HFFc6 (cell line): ENCODE measurements at places on chromosomes 7 and 10.
A peak's percentile ranks its signal among the peaks of the same experiment; 100 is the strongest.

GRCh38 chr7:66344166-66344565 is 139.0 kb downstream of the TPST1 start:
- DNase-seq: no peak

- no peak for DNase-seq
These were observed 3.0 kb downstream of the CLDN15 start for GRCh38 chr7:101234636-101235035.

DNA sequence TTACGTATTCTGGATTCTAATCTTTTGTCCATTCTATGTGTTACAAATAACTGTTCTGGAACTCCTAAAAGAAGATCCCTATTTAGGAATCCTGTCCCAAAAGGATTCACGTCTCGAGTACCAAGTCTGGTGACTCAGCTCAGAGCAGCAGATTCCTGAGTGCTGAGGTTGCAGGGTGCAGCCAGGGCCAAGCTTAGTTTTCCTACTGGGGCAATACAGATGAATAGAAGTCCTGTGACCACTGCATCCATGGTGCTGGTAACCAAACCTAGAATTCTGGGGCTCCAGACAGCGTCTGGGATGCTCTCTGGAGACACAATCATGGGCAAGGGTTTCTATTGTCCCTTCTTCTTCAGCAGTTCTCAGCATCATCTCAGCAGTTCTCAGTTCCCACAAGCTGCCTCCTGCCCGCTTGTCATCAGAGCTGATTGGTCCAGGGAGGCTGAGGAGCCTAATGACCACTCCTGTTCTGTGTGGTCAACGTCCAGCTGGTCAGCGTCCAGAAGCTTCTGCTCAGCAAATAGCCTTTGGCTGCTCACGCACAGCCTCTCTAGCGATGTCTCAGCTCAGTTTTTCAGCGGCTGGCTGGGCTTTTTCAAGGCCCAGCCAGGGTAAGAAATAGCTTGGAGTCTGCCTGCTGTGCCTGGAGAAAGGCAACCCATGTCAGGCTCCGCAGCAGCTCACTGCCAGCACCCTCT is 50.4 kb upstream of the C7orf33 start:
- DNase-seq: peak; percentile 68

DNA sequence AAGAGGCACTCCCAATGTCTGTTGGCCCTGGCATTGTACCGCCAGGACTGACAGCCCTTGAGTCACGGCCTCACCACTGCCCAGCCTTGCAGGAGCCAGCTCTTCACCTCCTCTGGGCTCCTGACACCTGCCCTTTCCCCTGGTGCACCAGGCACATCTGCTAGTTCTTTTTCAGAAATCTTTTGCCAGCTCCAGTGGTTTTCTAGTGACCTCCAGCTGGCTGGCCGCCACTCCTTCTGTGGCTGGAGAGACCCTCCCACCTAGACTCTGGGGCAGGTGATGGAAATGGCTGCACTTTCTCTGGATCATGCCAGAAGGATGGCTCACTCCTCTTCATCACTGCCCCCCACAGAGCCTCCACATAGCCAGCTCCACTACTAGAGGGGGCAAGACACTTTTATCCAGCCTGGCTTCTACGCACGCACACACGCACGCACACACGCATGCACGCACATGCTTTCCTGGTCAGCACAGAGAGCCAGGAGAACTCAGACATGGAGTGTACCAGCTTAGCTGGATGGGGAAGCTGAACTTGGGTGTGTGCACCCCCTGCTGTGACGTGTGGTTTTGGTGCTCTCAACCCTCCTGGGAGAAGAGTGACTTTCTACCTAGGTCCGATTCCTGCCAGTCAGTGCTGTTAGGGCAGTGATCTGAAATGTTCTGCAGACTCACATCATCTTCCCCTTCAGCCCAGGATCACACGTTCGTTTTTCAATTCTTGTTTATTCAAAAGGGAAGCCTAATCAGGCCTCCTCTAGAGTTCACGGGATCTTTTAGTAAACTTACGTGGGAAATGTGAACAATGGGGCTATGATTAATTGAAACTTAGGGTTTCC is 222.0 kb downstream of the PRPF18 start:
- DNase-seq: no peak

DNA sequence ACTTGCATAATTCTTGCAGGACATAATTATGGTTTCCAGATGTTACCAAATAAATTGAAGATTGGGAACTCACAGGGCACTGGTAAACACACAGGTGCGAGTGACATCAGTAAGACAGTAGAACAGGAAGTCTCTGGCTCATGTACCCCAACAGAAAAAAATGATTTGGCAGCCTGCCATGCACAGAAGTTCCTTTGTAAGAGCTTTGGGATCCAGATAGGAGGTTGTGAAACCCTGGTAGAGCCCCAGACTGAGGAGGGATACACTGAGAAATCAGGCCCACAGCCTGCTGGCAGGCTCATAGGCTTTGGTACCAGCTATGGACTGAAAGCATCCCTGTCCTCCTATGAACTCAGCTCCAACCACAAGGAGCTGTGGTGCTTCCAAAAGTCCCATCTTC is 118.0 kb downstream of the COBL start:
- no peak for DNase-seq

DNA sequence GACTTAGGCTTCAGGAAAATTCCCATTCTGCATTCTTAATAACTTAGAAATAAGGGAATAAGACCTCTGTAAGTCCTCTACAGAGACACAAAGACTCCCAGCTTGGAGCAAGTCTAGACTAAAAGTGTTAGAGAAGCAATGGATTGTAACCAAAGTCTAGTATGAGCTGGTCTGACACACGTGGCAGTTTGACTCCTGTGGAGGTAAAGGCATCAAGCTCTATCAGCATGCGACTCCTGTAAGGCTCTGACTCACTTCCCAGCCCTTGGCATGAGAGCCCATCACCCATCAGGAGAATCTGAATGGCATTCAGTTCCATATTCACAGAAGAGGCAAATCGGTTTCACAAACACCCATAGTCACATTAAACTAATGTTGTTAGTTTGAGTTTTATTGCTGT is 4.4 kb upstream of the VSTM4 start:
- DNase-seq: no peak

- DNase-seq: no peak
These were observed 7.3 kb upstream of the OR2A2 start for GRCh38 chr7:144102041-144102440.

DNA sequence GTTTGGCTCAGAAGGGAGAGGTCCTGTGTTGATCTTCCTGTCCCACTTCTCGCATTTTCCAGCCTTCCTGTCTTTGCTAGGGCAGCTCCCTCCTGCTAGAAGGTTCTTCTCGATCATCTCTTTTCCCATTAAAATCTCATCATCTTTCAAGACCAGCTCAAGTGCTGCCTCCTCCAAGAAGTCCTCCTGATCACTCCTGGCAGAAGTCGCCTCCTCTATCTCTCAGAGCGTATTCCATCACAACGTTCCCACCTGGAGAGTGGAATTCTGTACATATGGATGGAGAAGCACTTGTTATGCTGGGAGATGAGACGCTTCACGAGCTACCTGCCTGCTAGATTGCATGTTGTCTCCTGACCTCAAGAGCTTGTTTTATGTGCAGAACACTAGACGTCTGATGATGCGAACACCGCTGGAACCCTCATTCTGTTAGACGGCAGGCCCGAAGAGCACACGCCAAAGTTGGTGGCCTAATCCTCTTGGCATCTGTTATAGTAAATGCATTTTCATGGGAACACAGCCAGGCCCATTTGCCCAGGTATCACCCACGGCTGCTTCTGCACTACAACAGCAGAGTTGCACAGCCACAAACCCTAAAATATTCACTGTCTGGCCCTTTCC is 68.0 kb upstream of the INSIG1 start:
- DNase-seq: no peak

DNA sequence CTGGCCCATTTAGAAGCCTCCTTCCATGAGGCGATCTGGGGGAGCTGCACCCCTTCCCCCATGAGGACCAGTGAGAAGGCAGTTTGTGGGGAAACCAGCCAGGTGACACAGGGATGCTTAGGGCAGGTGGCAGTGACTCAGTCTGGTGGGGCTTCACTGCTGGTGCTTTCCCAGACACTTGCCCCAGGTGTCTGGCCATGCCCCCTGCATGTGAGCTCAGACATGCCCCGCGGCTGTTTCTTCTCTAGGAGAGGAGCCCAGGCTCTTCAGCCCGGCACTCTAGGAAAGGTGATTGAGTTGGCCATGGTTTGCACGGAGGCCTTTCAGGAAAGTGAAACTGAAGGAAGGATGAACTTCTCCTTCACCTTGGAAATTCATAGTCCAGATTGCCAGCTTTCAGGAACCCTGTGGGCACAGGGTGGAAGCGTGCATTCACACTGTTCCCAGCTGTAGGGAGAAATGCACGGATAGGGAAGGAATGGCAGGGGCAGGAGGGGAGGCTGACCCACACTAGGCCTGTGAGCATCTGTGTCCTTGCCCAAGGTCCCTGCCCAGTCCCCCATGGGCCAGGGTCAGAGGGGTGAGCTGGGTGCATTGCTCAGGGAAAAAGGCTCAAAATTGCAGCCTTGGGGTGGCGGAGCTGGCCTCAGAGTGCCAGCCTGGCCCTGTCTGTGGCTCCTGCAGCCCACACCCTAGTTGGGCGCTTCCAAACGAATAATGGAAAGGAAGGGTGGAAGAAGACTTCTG is 359.1 kb downstream of the GLRX3 start:
- no peak for DNase-seq

DNA sequence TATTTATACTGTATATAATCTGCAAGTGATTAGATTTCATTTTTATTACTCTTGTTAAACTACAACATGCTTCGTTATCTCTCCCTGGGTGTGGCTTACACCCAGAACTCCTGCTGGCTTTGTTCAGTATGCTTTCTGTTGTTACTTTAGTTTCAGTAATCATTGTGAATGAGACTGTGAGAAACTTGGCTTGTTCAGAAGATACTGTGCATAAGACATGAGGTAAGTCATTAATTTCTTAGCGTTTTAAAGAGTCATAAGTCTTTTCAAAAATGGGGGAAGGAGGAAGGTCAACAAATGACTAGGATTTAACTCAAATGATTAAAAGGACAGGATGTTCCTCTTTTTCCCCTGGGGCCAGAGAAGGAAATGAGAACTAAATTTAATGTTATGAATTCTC is 11.6 kb upstream of the ADD3 start:
- DNase-seq: no peak

GRCh38 chr10:128316925-128317324 is 190.7 kb upstream of the MKI67 start:
- no peak for DNase-seq

DNA sequence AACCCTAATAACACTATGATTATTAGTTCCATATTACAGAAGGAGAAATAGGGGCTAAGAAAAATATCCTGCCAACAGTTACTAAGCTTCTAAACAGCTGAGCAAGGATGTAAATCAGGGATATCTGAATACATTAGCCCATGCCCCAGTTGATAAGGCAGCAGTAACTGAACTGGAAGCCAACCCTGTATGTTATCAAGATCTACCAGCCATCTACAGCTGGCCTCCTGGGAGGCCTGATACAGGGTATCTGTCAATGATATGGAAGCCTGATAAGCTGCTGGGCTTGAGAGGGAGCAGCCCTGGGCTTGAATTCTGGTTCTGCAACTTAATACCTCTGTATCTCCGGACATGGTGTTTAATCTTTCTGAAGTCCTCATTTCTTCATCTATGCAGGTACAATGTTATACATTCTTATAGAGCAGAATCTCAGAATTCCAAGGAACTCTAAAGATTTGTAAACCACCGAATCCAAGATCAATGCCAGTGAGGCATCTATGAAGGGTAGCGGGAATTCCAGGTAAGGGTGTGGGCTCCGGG is 37.9 kb upstream of the AFAP1L2 start:
- no peak for DNase-seq

DNA sequence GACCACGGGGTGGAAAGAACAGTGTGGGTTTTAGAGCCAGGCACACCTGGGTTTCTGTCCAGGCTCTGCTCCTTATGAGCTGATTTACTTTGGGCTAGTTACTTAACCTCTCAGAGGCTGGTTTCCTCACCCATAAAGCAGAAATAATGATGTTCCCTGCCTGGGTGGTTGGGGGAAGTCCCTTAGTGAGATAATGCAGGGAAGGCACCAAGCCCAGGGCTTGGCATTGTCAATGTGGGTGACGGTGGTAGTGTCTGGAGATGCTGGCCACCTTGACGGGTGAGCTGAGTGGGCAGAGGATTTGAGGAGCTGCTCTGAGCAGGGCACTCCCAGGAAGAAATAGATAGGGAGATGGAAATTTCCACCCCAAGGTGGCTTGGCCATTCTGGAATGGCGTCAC is 65.2 kb downstream of the SH2D4B start:
- no peak for DNase-seq

GRCh38 chr10:43204943-43205671 is 61.8 kb downstream of the RASGEF1A start:
- peak; percentile 42 for DNase-seq

GRCh38 chr10:57963546-57963945 is 304.1 kb downstream of the IPMK start:
- DNase-seq: no peak

- DNase-seq: no peak
These were observed 13.8 kb upstream of the CYP3A5 start for GRCh38 chr7:99693427-99694200.

DNA sequence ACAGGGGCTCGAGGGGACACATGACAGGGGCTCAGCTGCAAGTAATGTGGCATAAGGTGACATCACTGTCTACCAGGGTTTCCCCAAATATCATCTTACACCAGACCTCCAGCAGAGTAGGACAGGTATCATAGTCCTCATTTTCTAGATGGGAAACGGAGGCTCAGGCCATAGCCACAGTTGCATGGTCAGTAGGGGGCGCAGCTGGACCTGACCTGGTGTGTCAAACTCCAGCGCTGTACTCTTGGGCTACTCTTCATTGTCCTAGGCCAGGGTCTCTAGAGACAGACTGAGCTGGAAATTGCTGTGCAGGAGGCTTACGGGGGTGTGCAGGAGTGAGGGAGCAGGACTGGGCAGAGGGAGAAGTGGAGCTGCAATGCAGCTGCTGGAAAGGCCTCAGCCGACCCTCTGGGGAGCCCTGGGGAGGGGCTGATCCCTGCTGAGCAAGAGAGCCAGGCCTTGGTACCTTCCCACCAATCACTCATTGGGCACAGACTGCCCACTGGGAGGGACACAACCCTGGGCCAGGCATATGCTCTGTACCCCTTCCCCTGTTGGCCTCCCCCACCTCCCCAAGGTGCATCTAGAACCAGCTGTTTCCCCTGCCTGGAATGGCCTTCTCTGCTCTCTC is 89.9 kb downstream of the CDH23 start:
- DNase-seq: peak; percentile 8

DNA sequence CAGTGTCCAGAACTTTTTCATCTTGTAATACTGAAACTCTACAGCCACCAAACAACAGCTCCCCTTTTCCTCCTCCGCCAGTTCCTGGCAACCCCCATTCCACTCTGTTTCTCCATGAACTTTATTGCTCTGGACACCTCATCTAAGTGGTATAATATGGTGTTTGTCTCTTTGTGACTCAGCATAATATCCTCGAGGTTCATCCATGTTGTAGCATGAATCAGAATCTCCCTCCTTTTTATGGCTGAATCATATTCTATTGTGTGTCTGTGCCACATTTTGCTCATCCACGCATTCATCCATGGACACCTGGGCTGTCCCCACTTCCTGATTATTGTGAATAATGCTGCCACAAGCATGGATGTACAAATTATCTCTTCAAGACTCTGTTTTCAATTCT is 124.4 kb upstream of the FGFR2 start:
- peak; percentile 41 for DNase-seq

DNA sequence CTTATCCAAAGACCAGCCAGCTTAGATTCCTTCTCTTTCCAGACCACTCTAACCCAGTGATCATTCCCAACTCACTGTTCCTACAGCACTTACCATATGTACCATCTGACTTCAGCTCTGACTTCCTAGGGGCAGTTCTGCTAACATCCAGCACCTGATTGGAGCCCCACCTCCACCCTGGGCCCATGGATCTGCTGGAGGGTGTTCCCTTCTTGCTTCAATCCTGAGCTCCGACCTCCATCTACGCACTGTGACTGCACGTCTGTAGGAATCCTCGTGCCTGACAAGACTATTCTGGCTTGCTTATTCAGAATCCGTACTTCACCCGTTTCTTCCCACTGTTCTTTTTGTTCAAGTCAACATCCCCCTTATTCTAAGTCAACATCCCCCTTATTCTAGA is 57.6 kb downstream of the HIPK2 start:
- DNase-seq: no peak
